ENCODE measurements at places on chromosomes 16 and 17.
A peak's percentile ranks its signal among the peaks of the same experiment; 100 is the strongest.

DNA sequence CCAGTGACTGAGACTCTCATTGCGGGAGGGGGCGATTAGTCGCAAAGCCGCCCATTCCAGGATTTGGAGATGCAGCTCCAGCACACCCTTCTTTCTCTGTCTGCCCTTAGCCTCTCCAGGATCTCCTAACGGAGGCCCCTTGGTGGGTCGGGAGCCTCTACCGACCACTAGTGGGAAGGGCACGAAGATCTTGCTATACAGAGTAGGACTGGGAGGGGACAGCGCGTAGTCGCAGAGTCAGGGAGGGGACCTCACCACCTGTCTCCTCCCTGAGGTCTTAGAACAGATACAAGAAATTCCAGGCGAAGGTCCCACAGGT lies 588 bp upstream of the SMTNL2 start:
- DNase-seq = peak; percentile 39

GRCh38 chr17:64683796-64684195 lies 21.7 kb upstream of the SMURF2 start:
- DNase-seq = no peak

DNA sequence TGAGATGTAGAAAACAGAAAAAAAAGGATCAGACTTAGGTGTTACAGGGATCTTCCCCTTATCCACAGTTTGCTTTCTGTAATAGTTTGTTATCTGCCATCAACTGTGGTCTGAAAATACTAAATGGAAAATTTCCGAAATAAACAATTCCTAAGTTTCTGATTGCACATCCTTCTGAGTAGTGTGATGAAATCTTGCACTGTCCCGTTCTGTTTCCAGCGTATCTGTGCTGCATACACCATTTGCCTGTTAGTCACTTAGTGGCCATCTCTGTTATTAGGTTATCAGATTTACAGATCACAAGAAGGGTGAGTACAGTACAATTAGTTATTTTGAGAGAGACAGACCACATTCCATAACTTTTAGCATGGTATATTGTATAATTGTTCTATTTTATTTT lies 185.6 kb upstream of the CPHXL start:
- no peak for DNase-seq

DNA sequence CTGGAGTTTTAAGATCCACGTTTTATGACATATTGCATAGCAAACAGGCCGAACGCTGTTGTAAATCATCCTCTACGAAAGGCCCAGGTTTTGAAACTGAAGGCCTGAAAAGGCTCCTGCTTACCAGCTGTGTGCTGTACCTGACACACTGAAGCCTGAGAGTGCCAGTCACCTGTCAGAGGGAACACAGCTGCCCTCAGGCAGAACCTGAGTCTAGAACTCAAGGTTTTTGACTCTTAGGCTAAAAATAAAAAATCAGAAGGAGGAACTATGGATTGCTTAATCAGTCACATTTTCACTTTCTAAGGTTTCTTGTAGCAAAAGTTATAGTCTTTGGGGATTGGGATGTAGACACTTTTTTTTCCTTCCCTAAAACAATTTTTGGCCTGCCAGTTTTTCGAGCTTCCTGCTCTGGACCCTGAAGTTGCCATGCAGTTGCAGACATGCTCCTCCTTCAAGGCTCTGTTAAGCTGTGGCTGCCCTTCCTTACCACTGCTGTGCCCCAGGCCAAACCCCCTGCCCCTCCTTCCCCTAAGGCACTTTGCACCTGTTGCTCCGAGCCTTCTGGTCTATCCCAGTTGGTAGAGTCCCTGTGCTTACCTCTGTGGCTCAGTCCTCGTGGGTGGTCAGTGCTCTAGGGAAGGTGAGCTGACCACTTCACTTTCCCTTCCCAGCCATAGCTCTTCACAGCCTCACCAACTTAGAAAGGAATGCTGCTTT lies 56.6 kb downstream of the TENT4B start:
- DNase-seq = no peak

GRCh38 chr17:47999582-47999981 lies 28.7 kb downstream of the CDK5RAP3 start:
- no peak for DNase-seq

GRCh38 chr17:27544350-27545131 lies 86.4 kb upstream of the LGALS9 start:
- no peak for DNase-seq

DNA sequence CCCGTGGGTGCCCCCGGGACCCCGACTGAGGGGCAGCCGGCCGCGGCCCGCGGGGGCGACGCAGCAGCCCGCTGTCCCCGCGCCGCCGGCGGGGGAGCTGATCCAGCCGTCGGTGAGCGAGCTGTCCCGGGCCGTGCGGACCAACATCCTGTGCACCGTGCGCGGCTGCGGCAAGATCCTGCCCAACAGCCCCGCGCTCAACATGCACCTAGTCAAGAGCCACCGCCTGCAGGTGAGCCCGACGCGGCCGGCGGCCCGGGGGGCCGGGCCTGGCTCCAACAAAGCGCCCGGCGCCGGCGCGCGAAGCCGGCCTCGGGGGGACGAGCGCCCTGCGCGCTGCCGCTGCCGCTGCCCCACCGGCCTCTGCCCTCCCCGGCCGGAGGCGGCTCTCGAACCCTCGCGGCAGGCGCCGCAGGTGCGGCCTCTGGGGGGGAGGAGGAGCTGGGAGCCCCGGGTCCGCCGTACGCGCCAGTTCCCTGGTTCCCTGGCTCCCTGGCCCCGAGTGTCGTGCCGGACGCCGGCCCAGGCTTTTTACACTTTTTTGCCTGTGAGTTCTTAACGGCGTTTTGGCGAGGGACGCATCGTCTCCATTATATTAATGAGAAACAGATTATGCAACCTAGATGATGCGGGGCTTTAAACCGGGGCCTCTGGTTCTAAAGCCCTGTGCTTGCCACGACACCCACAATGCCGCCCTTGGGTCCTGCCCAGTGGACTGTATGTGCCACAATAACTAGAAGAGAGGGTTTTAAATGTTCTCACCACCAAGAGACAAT lies 521 bp downstream of the ATMIN start:
- no peak for DNase-seq

Data from kidney glomerular epithelial cell (primary cell).